ENCODE measurements at places on chromosomes 12 and 14.

DNA sequence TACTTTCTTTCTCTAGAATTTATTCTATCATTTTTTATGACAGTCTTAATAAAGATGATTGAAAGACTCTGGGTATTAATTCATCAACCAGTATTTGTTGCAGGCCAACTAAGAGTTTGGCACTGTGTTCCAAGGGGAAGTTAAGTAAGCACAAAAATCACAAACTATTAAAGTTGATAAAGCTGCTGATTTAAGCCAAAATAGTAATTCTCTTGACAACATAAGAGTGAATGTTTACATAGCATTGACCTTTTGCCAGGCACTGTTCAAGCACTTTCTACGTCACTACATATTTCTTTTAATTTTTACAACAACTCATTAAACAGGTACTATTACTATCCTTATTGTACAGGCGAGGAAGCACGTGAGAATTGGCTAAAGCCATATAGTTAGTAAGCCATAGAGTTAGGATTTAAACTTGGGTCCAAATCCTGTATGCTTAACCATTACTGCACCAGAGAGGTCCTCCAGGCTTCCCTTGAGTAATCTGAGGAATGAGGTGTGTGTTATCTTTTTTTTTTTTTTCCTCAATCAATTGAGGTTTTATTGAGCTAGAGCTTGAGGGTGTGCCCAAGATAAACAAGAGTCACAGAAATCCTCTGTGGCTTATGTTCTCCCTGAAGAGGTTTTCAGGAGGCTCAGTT is 1009.6 kb downstream of the DIO2 start:
- no peak for DNase-seq

- DNase-seq: no peak
Observed at GRCh38 chr12:123104809-123105208, 46.1 kb downstream of the PITPNM2 start.

GRCh38 chr12:1800401-1801302 is 19.7 kb upstream of the LRTM2 start:
- peak; percentile 2 for DNase-seq

DNA sequence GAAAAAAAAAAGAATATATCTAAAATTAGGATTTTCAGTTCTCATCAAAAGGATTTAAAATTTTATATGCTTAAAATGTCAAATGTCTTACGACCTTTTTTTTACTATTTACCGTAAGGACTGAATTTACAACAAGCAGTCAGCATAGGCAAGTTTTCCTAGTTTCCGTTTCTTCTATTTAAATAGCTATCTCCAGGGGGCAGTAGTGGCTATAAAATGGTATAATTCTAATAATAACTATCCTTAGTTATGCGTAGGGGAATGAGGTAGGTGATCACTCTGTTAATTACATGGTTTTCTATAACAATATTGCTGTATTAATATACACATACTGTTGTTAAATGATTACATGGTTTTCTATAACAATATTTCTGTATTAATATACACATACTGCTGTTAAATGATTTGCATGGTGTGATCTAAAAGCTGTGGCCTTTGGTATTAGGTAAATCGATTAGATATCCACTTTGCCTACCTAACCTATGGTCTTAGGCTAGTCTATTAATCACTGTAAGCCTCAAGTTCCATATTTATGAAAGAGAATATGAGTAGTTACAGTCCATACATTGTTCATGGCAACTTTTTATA is 217.7 kb upstream of the PDZRN4 start:
- no peak for DNase-seq

GRCh38 chr14:95619785-95620417 is 66.3 kb upstream of the TCL1B start:
- DNase-seq: no peak

DNA sequence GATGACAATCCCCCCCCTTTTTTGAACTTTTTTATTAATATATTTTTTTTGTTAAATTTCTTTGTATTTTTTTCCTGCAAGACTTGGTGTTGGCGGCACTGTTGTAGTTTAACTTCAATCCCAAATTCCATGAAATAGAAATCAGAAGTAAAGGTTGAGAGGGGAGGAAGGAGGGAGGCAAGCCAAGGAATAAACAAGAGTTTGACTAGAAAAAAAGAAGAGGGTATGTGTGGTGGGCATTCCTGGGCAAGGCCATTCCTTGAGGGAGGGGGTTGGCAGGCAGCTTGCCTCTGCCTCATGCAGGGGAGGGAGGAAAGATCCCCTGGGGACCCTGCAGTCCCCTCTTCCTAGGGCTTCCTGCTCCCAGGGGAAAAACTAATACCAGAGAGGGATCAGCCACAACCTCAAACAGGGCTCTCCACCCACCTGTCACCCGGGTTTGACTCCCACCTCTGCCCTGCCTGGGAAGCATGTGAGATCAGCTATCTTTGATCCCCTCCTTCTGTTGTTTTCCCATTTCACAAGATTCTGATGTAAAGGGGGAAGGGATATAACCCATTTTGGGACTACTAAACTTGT is 519 bp upstream of the AP1G2 start:
- no peak for DNase-seq

DNA sequence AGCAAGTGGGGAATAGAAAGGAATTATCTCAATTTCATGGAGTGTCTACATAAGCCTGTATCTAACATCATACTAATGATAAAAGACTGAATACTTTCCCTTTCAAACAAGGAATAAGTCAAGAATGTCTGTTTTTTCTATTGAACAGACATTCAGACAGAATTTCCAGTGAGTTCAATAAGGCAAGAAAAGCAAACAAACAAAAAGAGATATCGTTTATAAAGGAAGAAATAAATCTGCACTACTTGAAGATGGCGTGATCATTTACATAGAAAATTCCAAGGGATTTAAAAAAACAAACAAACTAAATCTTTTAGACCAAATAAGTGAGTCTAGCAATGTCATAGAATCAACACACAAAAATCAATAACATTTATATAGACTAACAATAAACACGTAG is 273.1 kb upstream of the FOXG1 start:
- no peak for DNase-seq

DNA sequence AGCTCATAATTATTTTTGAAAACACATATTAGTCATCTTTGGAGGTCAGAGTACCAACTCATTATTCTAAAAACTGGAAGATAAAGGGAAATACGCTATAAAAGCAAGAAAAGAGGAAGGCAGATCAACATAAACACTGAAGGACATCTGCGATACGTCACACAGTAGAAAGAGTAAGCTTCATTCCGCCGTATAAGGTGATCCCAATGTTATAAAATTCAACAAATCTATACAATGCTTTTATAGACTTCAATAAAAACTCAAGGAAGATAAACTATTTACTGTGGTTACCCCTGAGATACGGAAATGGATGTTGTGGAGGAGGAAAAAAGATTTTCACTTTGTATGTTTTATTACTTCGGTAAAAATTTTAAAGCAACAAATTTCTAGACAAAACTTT is 92.6 kb downstream of the ITPR2 start:
- no peak for DNase-seq

DNA sequence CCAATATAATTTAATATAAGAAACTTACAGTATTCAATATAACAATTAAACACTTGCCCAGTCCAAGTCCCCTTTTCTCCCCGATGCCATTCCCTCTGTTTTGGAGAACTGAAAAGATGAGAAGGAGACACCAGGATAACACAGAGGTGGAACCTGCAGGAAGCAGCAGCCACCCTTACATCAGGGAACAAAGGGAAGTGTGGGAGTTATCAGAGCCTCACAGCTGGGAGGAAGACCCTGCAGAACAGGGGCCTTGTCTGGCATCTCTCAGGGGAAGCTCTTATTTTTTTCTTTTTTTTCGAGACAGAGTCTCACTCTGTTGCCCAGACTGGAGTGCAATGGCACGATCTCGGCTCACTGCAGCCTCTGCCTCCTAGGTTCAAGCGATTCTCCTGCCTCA is 52.6 kb downstream of the CALM1 start:
- DNase-seq: no peak

DNA sequence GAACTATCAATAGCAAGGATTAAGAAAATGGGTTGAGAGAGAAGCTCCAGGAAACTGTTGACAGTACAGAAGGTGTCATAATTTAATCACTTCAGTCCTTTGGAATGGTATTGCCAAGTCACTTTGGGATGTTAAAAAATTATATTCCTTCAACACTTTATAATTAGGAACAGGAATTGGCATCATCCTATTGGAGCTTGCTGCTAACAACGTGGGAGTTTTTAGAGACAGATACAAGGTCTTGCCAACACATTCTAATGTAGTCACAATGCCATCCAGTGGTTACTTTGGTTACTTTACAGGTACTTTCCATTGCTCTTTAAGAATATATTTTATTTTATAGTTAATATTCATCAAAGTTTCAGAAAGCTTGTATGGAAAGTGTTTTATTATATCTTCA is 310.1 kb downstream of the SYT1 start:
- DNase-seq: no peak

DNA sequence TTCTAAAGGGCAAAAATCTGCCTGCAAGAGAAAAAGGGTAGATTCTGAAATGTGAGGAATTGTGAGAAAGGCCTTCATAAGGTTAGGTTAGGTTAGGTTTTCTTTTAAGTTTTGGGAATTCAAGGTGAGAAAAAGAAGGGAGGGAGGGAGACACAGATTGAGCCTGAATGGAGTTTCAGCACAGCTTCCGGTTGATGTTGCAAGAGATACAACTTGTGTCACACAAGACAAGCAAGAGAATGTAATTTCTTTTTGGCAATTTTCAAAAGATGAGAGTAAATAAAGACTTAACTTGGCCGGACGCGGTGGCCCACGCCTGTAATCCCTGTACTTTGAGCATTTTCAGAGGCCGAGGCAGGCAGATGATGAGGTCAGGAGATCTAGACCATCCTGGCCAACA is 63.8 kb downstream of the CPSF2 start:
- no peak for DNase-seq

GRCh38 chr12:59583003-59583712 is 12.7 kb upstream of the SLC16A7 start:
- no peak for DNase-seq

DNA sequence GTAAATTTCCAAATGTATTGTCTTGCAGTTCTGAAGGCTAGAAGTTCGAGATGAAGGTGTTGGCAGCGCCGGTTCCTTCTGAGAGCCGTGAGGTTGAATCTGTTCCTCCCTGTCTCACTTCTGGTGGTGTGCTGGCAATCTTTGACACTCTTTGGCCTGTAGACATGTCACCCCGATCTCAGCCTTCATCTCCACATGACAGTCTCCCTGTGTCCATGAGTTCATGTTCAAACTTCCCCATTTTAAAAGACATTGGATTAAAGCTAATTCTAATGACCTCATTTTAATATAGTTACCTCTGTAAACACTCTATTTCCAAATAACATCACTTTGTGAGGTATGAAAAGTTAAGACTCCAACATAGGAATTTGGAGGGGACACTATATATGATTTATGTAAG is 4.1 kb upstream of the RBM19 start:
- no peak for DNase-seq

GRCh38 chr12:107560165-107560898 is 125.3 kb upstream of the PWP1 start:
- DNase-seq: no peak

DNA sequence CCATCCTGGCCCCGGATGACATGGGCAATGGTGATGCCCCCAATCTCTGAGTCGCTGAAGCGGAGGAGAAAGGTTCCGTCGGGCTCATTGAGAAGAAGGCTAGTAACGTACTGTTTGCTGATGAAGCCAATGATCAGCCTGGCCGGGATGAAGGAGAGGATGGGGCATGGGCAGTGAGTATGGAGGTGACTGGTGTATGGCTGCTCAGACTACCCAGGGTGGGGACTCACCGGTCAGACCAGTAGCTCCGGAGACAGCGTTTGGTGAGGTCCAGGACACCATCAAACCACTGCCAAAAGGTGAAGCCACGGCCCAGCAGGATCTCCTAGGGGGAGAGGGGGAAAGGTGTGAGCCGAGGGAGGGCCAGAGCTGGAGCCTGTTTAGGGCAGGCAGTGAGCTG is 10.9 kb downstream of the NAB2 start:
- no peak for DNase-seq

- no peak for DNase-seq
Observed at GRCh38 chr12:119744900-119745606, 77.1 kb downstream of the PRKAB1 start.

DNA sequence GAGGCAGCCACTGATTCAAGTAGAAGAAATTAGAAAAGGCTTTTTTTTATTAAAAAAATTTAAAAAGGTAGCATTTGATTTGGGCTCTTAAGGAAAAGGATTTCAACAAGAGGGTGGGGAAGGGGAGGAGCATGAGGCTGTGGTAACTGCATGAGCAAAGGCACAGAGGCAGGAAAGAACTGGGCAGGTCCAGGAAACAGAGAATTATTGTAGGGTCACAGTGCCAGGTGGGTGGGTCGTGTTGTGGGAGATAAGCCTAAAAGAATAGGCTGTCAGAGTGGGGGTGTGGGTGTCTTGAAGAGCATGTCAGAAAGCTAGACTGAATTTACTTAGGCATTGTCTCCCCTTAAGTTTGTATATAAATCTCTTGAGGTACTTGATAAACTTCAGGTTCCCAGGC is 7.8 kb downstream of the LIMA1 start:
- DNase-seq: no peak

- DNase-seq: peak; percentile 47
Observed at GRCh38 chr12:118060301-118061010, 523 bp downstream of the WSB2 start.

DNA sequence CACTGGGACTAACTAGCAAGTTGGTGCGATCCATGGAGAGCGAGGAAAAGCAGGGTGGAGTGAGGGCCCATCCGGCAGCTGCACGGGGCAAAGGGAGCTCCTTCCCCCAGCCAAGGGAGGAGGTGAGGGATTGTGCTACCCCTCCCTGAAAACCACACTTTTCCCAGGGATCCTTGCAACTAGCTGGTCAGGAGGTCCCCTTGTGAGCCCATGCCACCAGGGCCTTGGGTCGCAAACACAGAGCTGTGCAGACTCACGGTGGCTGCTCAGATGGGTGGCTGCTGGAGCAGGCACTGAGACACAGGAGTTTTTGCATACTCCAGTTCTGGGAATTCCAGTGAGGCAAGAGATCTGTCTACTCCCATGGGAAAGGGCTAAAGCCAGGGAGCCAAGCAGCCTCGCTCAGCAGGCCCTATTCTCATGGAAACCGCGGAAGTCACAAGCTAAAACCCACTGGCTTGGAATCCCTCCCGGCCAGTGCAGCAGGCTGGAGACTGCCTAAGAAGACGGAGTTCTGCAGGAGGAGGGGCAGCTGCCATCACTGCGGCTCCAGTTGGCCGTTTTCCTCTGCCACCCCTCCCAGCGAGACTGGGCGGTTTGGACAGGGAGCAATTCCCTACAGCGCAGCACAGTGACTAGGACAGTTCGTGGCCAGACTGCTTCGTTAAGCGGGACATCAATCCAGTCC is 10.9 kb upstream of the ZNF705A start:
- no peak for DNase-seq

DNA sequence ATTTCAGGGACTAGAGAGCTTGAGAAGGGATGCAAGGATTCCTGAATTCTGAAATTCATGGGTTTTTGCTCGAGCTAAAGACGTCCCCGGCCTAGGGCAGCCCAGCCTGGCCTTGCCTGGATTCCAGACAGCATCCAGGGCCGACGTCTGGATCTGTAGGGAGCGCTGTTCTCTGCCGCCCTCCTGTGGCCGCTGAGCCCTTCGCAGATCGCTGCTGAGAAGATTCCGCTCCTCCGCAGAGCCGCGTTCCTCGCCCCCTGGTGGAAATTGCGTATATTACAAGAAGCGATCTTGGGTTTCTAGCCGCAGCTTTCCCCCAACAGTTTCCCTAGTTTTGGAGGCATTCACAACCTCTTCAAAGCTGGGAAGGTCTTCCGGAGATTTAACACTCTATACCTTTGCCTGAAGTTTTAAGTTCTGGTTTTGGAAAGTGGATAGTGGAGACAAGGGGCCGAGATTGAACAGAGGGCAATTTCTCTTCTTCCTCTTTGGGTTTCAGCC is 5.1 kb downstream of the CISTR start:
- DNase-seq: peak; percentile 92

- DNase-seq: no peak
Observed at GRCh38 chr12:66960006-66960405, 281.1 kb upstream of the GRIP1 start.

All from activated CD4-positive, alpha-beta T cell treated with anti-CD3 and anti-CD28 coated beads for 48 hours (primary cell).